K562 (cell line): ENCODE measurements at places on chromosomes 2 and 18.

GRCh38 chr2:202265467-202266277 lies at the start of gene NOP58:
TSS of gene NOP58 (plus strand) at chr2:202265763. CDS start at chr2:202265942, 179 bp downstream.
- peak; percentile 71 for DNase-seq

DNA sequence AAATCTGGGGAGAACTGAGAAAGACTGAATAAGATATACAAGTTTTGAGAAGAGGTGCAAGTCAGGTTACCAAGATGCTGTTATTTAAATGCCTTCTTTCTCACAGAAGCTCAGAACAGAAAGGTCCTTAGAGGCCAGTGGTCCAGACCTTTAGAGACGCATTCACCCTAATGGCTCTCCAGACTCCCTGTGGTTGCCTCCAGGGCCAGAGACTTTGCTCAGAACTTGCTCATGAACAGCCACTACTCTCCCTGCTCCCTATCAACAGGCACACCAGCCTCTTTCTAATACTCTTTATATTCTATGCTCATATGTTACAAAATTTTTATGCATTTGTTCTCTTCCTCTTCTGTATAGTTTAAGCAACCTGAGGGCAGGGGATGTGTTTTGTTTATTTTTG lies 349.0 kb upstream of the TNP1 start:
- DNase-seq, result no peak

- no peak for DNase-seq
Measured at GRCh38 chr2:99572373-99573164, 82.8 kb upstream of the REV1 start.

DNA sequence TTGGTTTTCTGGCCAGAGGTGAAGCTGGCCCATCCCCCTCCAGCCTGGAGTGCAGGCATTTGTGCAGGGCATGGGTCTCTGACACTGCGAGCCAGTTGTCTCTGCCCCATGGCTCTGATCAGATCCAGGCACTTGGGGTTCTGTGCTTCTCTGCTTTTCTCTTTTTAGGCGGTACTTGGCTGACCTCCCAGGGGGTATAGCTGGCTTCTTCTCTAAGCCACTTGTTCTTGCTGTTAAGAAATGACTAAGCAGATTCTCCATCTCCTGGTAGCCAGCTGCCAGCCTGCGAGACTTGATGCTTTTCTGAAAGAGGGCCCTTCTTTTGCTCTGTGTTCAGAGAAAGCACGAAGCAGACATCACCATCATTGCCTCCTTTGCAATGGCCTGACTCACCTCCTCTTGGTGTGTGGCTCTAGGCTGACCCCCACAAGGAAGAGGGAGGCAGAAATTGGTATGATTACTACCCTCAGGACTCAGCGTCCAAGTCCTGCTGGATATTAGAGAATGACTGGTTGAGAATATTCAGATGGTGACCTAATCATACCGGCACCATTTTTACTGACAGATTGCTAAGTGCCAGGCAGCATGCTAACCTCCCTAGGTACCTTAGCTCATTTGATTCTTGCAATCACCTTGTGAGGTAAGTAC lies 32.7 kb downstream of the TNP1 start:
- DNase-seq, result no peak

GRCh38 chr2:205902900-205903237 lies 183.1 kb downstream of the INO80D start:
- DNase-seq, result no peak

DNA sequence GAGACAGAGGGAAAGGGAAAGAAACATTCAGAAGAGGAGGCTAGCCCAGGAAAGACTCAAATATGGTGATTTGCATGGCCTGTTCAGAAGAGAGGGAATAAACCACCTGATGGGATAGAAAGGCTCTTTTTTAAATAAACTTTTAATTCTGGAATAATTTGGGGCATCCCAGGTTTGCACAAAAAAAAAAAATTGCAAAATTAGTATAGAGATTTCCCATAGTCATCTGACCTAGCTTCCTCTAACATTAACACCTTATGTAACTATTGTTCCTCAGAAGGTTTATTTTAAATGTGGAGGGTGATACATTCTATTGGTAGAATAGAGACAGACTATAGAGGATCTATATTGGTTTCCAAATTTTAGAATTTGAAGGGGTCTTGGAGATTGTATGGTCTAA lies 330.4 kb upstream of the SLC14A2 start:
- no peak for DNase-seq
